ENCODE measurements at places on chromosomes 16 and 17. TPM values are rescaled to one million over a fixed set of nuclear protein-coding genes. Genes with fewer than 3 reads are reported as not detected.
A peak's percentile ranks its signal among the peaks of the same experiment; 100 is the strongest.

DNA sequence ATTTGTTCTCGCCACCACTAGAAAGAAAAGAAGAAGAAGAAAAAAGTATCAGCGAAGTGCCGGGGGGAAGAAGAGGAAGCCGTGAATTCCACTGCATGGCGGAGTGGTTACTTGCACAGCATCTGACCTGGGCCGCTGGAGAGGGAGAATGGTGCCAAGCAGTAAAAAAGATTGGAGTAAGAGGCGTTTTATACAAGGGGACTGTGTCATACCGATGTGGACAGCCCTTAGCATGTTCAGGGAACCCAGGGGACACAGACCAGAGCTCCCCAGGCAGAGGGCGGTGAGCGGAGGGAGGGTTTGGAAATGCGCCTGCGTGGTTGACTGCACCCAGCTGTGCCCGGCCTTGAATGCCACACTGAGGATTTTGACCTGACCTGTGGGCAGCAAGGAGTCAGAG lies 52.8 kb downstream of the PLXDC1 start:
- DNase-seq: no peak

DNA sequence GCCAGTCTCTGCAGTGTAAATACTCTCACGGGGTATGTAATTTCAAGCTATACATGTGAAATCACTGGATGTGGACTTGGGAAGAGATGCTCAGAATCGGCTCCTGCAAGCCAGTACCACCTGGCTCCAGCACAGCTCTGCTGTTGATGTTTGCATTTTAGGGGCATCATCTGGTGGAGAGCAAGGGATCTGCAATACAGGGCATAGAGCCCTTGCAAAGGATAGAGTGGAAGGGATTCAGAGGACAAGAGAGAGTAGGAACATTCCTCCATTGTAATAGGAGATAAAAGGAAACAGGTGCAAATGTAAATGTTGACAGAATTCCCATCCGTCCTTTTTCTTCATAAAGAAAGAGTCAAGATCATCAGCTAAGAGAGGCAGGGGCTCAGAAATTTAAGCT lies 184.1 kb downstream of the PMP22 start:
- no peak for DNase-seq

DNA sequence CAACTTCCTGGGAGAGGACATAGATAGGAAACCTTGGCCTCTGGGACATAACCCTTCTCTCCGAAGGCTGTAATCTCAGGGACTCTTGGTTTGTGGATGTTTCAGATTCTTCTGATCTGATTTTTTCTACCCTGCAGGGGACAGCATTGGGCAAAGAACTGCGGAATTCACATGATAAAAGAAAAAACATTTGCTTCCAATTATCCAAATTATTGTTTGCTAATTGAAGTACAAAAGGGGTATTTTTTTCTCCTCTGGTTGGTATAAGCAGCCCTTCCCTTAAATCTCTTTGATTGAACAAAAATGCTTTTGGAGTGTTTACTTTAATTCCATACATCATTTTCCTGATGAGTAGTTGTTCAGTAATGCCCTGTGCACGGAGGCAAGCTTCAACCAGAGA lies 251.7 kb upstream of the IRX3 start:
- peak; percentile 33 for DNase-seq

DNA sequence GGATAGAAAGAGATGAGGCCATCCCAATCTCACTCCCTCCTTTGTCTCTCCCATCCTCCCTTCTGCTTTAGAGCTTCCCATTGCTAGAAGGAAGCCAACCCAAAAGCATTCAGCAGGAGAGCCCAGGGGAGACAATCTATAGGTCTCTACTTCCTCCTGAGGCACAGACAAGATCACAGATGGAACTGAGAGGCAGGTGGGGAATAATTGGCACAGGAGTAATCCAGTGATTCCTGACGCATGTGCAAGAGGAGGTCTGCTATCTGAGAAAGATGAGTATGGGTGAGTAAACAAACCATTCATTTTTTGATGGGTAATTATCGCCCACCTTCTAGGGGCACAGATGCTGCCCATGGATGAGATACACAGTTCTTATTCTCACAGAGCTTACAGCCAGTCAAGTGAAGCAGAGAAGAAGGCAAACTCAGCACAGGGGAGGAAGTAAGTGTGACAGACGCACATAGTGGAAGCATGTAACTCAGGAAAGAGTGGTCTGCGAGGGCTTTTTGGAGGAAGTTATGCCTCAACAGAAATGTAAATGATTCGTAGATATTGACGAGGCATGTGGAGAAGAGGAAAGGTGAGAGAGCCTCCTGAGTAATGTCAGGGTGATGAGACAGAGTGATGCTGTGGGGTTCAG lies 88.9 kb upstream of the HLF start:
- DNase-seq: no peak

The STH gene
- total RNA-seq: not detected

- peak; percentile 25 for DNase-seq
Measured at GRCh38 chr17:5832886-5833285, 237.3 kb upstream of the WSCD1 start.

- no peak for DNase-seq
Measured at GRCh38 chr16:1932050-1933028, 10.7 kb downstream of the MSRB1 start.

The HASPIN gene
- 3.0 TPM for total RNA-seq

DNA sequence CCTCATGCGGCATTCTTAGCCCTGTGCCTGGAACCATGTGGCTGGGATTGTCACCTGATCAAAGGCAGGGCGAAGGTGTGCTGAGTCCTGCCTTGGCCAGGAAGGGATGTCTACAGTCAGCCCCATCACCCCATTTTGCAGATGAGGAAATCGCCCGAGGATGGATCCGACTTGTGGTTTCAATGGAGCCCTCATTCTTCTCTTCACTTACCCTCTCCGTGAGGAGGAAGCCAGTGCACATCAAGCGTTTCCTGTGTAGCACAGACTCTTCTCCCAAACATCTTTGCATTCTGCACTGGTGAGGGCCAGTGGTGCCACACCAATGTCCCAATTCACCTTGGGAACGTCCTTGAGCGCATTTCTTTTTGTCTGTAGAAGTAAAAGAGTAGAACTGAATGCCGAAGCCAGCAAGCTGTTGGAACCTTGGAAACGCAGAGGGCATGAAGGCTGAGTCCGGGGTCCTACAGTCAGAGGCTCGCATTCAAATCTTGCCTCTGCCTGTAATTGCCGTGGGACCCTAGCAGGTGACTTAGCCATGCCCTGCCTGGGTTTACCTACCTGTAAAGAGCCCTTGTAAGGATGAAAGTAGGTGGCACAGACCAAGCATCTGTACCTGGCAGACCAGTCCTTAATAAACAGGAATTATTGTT lies 85.4 kb downstream of the IRF8 start:
- DNase-seq: no peak

GRCh38 chr16:59688006-59688405 lies 953.9 kb upstream of the GOT2 start:
- no peak for DNase-seq

The CDRT15L2 gene
- total RNA-seq: not detected

GRCh38 chr17:57294629-57295501 lies 38.5 kb downstream of the MSI2 start:
- DNase-seq: no peak

DNA sequence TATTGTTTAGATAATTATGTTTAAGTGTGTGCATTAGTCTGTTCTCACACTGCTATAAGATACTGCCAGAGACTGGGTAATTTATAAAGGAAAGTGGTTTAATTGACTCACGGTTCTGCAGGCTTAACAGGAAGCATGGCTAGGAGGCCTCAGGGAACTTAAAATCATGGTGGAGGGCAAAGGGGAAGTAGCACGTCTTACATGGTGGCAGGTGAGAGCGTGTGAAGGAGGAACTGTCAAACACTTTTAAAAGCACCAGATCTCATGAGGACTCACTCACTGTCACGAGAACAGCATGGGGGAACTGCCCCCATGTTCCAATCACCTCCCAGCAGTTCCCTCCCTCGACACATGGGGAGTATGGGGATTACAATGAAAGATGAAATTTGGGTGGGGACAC lies 203.5 kb upstream of the GOT2 start:
- no peak for DNase-seq

DNA sequence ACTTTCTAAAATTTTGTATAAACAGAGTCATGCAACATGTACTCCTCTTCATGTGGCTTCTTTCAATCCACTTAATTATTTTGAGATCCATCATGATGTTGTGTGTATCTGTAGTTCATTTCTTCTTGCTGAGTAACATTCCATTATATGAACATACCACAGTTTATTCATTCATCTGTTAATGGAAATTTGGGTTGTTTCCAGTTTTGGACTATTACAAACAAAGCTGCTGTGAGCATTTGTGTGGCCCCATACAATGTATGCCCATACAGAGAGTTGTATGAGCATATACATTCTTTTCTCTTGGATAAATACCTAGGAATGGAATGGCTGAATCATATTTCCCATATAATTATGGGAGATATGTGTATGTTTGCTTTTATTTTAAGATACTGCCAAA lies 85.6 kb downstream of the CLEC16A start:
- no peak for DNase-seq

DNA sequence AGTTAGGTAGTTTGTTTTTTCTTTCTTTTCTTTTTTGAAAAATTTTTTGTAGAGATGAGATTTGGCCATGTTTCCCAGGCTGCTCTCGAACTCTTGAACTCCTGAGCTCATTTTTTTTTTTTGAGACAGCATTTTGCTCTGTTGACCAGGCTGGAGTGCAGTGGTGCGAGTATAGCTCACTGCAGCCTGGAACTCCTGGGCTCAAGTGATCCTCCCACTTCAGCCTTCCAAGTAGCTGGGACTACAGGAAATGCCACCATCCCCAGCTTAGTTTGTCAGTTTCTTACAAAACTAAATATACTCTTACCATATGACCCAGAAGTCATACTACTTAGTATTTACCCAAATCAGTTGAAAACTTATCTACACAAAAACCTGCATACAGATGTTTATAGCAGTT lies 14.4 kb upstream of the FBXO47 start:
- peak; percentile 30 for DNase-seq

GRCh38 chr17:79114458-79115301 lies 40.1 kb downstream of the ENGASE start:
- peak; percentile 28 for DNase-seq

DNA sequence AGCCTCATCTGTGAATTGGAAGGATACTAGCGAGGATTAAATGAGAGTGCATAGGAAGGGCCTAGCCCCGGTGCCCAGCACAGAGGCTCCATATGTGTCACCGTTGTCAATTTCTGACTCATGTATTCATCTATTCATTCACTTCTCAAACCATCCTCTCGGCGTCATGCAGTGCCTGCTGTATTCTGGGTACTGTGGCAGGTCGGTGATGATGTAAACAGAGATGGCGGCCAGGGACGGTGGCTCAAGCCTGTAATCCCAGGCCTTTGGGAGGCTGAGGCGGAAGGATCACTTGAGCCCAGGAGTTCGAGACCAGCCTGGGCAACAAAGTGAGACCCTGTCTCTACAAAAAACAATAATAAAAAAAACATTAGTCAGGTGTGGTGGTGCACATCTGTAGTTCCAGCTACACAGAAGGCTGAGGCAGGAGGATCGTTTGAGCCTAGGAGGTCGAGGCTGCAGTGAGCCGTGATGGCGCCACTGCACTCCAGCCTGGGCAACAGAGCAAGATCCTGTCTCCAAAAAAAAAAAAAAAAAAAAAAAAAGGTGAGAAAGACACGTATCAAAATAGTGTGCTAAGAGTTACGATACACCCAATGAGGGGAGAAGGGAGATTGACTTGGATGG lies 4.3 kb upstream of the PPP1R1B start:
- DNase-seq: peak; percentile 48

The MYH11 gene
- not detected for total RNA-seq

DNA sequence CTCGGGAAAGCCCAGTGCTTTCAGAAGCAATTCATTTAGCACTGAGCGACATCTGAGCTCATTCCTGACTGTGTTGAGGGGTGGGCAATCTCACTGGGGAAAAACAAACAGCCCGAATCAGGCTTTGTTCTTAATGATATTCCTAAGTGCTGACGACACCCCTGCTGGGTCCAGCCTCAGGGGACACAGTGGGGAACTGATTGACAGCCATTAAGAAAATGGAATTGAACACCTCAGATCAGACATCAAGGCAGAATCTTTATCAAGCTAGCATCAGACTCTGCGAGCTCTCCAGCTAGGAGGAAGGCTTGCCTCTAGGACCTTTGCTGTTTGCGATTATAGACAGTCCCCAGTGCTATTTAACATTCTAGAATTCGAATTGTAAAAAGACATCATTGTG lies 22.5 kb upstream of the LYRM9 start:
- no peak for DNase-seq

The LGALS9 gene
- total RNA-seq: 1.3 TPM

DNA sequence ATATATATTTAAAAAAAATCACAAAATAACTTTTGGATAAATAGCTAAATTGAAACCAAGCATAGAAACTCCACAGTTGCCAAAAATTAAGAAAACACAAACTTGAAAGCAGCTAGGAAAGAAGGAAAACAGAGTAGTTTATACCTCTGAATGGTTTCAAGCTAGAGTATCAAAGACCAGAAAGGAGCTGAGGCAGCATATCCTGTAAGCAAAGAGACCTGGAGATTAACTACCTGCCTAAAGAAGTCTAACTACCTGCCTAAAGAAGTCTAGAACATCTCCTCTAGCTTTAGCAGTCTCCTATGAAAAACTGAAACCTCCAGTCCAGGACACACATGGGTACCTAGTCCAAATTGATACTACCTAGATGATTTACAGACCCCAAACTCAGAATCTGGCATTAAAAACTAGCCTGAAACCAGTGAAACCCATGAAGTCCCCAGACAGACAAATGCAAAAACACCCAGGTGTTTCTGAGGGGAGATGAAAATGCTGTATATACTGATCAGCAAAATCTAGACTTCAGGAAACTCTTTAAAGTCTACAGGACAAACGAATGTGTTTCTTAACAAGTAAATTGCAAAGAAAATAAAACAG lies 17.6 kb downstream of the APPBP2 start:
- DNase-seq: no peak
